ENCODE measurements at places on chromosomes 1 and 21.

DNA sequence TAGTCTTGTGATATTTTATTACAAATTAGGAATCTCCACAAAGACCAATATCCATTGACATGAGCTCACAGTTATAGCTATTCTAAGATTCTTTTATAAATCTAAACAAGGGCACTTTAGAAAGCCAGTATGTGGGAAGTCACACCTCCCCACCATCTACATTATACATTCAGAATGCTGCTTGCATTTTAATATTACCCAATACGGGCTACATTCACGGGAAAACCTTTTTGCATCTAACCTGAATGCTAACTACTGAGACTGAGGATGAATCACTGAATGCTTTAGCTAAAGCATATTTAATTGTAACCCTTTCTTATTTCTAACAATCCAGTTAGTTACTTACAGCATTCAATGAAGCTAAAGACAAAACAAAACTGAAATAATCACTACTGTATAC is 53.1 kb downstream of the PCSK9 start:
- no peaks in the 10 kb centered on the region for H3K27me3 ChIP-seq
- H3K4me1 ChIP-seq, result no peaks in the 10 kb centered on the region
- DNase-seq, result no peak
- H3K36me3 ChIP-seq, result peaks cover 99% of the 10 kb centered on the region
- H3K27ac ChIP-seq, result no peak overlapping the region
- no peak overlapping the region for H3K4me3 ChIP-seq

DNA sequence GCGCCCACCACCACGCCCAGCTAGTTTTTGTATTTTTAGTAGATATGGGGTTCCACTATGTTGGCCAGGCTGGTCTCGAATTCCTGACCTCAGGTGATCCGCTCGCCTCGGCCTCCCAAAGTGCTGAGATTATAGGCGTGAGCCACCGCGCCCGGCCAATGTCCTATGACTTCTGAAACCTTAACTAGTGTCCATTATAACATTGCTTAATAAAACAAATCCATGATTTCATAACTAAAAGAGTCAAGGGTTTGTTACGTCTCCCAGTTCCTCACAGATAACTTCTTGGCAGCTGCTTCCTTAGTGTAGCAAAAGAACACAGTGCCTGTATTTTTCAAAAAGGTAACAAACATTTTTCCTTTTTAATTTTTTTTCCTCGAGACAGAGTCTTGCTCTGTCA is 53.6 kb downstream of the FBXO42 start:
- H3K36me3 ChIP-seq, result peaks cover 18% of the 10 kb centered on the region
- H3K27ac ChIP-seq, result no peak overlapping the region
- no peak for DNase-seq
- no peak overlapping the region for H3K4me3 ChIP-seq
- no peaks in the 10 kb centered on the region for H3K27me3 ChIP-seq

GRCh38 chr1:210223226-210223904 is 9.2 kb upstream of the SERTAD4 start:
- H3K4me3 ChIP-seq, result no peak overlapping the region
- no peaks in the 10 kb centered on the region for H3K27me3 ChIP-seq
- DNase-seq, result no peak

DNA sequence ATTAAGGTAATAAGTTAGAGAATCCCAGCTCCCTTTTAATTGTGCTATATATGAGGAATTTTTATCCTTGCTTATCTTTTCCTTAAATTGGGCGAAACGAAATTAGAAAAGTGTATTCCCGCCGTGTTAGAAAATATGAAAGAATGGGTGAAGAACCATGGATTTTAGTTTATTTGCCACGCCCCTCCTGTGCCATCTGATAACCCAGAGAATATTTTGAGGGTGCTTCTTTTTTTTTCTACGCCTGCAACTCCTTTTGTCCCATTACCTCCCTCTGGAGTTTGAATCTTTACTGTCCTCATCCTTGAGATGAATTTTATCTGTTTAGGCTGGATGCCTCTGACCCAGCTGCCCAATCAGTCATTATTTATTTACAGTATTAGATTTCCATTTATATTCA is 1.6 kb downstream of the TLCD4 start:
- no peak overlapping the region for H3K27ac ChIP-seq
- H3K4me3 ChIP-seq, result no peak overlapping the region
- no peak for DNase-seq
- no peaks in the 10 kb centered on the region for H3K36me3 ChIP-seq
- H3K4me1 ChIP-seq, result peaks cover 3% of the 10 kb centered on the region
- peaks cover 36% of the 10 kb centered on the region for H3K27me3 ChIP-seq
